ENCODE measurements at places on chromosomes 11 and 22.

DNA sequence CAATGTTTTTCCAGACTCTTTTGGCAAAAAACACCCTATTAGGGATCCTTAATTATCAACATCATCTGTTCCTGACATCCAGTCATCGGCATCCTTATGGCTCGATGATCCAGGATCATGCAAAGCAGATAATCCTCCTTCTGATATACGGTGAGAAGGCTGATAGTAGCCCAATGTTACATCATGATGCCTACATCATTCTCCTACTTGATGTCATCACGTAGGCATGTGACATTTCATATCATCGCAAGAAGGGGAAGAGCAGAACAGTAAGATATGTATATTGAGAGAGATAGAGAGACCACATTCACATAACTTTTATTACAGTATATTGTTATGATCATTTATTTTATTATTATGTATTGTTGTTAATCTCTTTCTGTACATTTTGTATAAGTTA lies 168.6 kb downstream of the ADAMTS15 start:
- DNase-seq: no peak

- no peak for DNase-seq
Observed at GRCh38 chr11:32198053-32198452, 107.2 kb downstream of the RCN1 start.

GRCh38 chr22:26707090-26707489 lies 49.7 kb downstream of the MIAT start:
- DNase-seq: no peak

DNA sequence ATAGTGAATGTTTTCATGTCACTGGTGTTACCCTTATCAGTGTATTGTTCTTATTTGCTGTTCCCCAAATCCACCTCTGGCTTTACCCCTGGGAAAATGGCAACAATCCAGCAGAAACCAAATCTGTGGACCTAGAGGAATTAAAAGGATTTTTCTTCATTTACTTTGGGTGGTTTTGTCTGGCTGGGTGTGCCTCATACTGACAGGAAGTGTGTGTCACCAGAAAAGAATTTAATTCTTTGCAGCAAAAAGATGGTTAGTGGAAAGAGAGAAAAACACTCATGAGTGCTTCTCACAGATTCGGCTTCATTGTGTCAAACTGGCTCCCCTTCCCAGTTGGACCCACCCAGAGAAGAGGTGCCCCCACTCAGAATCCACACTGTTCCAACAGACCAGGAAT lies 38.9 kb downstream of the FZD4 start:
- DNase-seq: peak; percentile 90

GRCh38 chr11:36065436-36065835 lies 121.6 kb downstream of the LDLRAD3 start:
- peak; percentile 15 for DNase-seq

DNA sequence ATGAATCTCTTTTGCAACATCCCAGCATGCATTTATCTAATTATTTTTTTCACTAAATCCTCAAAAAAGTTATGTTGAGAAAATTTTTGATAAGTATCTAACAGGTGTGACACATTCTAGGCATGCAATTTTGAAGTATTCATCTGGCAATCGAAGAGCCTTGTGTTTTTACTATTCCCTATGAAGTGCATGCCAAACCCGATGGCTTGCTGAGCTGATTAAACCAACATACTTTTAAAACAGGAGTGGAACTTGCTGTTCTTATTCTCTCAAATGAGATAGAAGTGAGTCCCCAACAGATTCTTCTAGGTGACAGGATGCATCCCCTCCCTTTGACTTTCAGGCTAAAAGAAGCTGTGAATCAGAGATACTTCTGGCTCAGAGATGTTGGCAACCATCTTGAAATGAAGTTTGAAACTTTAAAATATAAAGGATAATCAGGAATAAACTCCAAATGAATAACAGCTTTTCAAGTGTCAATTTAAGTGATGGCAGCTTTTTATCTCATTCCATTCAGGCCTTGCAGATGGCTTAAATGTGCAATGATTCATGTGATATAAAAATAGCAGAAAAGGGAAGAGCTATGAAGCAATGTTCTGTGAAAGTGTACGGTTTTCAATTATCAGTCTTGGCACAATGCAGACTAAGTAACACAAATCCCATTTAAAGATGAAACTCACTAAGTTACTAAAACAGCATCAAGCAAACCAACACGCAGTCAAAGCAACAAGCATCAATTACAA lies 67.7 kb downstream of the APOL5 start:
- peak; percentile 30 for DNase-seq

DNA sequence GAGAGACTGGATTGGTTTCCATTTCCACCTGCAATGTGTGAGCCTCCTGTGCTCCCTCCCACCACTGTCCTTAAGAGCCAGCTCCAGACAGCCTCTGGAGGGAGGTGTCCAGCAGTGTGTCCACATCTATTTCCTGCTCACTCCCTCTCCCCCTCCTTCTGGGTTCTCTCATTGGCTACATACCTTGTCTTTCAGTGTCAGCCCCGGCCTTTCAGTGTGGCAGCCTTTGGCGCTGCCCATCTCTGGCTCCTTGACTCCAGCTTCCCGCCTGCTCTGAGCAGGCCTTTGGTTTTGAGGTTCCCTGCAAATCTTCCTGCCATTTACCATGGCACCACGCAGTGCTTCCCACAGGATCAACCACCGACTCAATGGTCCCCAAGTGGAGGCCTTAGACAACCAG lies 19.0 kb upstream of the PTPRJ start:
- DNase-seq: peak; percentile 19

- DNase-seq: no peak
Observed at GRCh38 chr11:122598971-122599370, 56.6 kb upstream of the UBASH3B start.

DNA sequence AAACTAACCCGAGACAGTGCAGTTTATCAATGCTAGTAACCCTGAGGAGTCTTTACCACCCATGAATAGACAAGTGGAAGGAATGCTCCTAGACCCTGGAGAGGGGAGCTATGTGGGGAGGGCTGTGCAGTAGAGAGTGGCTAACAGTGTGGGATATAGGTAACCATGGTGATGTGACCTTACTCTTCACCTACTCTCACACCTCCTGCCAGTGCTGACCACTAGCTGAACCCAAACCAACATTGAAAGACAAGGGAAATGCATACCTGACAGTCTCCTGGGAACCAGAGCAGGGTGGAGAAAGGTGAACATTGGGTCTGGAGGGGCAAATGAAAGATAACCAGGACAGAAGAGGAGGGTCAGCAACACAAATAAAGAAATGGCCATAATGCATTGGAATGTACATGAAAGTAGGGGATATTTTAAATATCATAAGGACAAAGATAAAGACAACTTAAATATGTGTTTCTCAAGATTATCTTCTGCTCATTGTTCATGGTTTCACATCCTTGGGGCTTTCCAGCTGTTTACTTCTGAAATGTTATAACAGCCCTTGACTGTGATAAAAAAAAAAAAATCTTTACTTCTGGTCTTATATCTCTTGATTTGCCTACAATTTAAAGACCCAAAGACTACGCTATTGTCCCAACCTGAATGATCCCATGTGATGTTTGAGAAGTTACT lies 983.3 kb upstream of the TENM4 start:
- DNase-seq: no peak

DNA sequence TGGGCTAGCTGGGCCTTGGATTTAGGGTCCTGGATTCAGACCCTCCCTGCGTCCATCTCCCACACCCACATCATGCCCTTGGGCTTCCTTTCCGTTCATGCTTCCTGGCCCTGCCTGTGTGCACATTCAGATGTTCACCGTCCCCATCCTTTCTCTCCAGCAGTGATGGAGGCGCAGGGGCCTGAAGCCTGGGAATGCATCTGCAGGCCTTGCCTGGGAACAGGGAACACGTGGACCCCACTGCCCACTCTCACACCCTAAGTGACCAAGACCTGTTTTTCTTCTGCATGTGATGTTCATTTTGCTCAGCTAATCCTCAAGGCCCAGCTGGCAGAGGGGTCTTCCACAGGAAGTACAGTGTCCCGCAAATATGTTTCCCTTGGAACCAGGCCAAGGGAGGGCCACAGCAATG lies 91.6 kb upstream of the PARVA start:
- DNase-seq: peak; percentile 38

- no peak for DNase-seq
Observed at GRCh38 chr11:95304777-95305176, 73.8 kb upstream of the SESN3 start.

DNA sequence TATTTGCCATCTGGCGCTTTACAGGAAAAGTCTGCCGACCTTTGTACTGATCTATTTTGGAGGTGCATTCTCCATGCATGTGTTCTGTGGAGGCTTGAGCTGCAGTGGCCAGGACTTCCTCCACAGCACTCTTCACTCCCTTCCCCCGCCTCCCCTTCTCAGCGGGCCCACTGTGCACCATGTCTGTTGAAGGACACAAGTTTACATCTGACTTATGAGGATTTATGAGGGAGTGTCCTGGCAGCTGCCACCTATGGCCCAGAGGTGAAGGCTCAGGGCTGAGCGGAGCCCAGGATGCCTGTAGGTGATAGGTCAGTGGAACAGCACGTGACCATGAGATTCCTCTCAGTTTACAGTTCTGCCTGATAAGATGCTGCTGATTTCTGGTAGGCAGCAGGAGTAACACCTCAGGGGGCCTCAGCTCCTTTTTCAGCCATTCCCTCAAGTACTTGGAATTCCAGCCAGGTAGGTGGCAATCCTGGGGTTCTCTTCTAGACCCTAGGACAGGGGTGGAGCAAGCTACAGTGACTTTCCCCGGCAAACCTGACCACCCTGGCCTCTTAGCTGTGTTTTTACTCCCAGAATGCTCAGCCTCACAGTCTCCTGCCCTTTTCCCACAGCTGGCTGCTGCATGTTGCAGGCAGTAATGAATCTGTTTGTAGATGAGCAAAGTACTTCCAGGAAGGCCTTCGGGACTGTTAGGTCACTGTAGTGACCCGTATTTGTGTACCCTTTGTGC lies 59.9 kb downstream of the PPFIBP2 start:
- DNase-seq: no peak

DNA sequence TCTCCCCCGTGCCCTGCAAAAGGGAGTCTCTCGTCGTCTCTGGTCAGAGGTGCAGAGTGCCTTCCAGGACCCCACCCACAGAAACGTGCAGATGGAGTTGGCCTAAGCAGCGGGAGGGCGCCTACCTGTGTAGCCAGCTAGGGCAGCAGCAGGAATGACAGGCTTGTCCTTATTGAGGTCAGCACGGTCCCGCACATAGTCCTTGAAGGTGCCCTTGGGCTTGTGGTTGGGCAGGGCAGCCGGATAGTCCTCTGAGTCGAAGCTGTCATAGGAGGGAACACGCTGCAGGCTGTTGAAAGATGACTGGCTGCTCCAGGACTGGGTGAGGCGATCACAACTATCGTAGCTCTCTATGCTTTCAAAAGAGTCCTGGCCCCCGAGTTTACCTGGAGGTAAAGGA lies 107.3 kb downstream of the ETS1 start:
- DNase-seq: no peak

- no peak for DNase-seq
Observed at GRCh38 chr11:78109081-78110015, 29.7 kb upstream of the NDUFC2 start.

GRCh38 chr11:125892071-125892470 lies 4.6 kb downstream of the HYLS1 start:
- peak; percentile 66 for DNase-seq

DNA sequence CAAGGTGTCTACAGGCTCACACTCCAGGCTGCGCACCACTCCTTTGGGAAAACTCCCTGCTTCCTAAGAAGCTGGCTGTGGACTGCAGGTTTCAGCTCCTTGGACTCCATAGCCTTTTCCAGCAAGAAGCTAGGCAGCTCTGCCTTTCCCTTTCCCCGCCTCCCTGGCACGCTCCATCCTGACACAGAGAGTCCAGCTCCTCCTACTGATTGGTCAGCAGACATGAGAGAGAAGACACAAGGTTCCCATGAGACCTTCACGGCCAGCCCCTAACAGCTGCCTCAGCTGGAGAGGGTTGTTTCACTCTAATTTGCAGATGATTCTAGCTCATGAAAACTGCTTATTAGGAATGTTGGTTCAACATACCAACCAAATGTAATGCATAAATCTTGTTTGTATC lies 27.6 kb downstream of the TENM4 start:
- peak; percentile 81 for DNase-seq

- no peak for DNase-seq
Observed at GRCh38 chr11:130452940-130453339, 4.5 kb downstream of the ADAMTS15 start.

- no peak for DNase-seq
Observed at GRCh38 chr11:32387411-32387810, 47.9 kb downstream of the WT1 start.

GRCh38 chr11:117544130-117544800 lies 216.6 kb downstream of the CEP164 start:
- DNase-seq: no peak

DNA sequence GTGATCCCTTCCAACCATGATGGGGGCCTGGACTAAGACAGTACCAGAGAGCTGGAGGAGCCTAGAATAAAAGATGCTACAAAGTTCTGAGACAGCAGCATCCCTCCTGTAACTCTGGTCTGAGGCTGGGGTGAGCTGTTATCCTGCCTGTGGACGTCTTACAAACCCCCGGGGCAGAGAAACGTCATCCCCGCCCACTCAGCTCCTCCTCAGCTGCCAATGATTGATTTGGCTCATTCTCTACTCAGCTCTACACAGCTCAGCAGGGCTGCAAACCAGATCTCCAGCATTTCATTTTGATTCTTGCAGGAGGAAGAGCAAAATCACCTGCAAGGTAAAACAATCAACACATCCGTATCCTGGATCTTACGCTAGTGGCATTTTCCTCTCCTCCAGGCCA lies 55.5 kb downstream of the CSNK2A3 start:
- peak; percentile 26 for DNase-seq

GRCh38 chr22:24952837-24953383 lies 394 bp downstream of the KIAA1671 start:
- DNase-seq: peak; percentile 39

- DNase-seq: no peak
Observed at GRCh38 chr22:42300259-42301076, 30.0 kb upstream of the TCF20 start.

DNA sequence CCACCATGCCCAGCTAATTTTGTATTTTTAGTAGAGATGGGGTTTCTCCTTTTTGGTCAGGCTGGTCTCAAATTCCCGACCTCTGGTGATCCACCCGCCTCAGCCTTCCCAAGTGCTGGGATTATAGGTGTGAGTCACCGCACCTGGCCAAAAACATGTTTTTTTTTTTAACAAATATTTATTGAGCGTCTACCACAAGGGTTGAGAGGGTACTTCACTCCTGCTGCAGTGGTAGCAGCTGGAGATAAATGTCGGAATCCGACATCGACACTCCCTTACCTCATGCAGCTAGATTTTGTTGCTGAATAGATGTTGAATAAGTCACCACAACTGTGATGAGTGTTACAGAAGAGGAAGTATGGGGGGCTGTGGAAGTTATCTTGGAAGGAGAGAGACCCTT lies 971 bp downstream of the DNAJB13 start:
- DNase-seq: no peak

- no peak for DNase-seq
Observed at GRCh38 chr22:30040499-30041260, 39.6 kb upstream of the HORMAD2 start.
